ENCODE measurements at places on chromosomes 7 and 10.

DNA sequence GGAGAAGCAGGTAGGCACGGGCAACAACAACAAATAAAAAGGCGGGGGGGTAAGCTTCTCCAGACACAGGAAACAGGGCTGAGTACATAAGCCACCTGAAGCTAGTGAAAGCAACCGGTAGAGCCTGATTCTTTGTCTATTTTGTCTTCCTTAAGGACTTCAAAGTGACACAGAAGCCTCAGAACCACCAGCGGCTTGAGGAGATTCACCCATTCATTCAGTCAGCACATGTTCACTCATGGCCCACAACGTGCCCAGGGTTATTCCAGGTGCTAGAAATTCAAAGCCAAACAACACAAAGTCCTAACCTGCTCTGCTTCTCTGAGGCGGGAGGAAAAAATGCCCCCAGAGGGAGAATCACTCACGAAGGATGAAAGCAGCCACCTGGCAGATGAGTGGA, 69.3 kb upstream of the C7orf33 start:
- DNase-seq = no peak

DNA sequence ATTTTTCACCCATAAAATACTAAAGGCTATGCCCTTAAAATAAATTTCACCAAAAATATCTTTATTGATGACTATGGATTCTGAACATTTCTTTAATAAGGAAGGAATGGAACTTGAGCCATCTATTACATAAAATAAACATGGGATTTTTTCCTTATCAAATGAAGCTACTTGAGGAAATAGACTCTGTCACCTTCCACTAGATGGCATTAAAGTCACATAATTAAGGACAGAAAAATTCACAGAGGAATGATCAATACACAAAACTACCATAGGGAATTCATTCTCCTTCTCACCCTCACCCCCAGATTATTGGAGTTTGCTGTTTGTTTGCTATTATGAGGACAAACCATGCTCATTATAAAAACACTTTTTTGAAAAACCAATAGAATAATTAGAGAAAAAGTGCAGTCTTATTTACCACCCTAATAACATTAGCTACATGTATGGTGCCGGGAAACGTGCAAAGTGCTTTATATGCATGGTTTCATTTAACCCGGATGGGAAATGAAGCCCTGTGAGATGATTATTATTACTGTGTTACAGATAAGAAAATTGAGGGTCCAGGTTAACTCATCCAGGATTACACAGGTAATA, 21.1 kb upstream of the FOXI2 start:
- no peak for DNase-seq

- DNase-seq = no peak
Measured at GRCh38 chr10:71076473-71077142, 135.8 kb upstream of the UNC5B start.

GRCh38 chr10:80153460-80153859, 20.9 kb downstream of the PLAC9 start:
- DNase-seq = no peak

DNA sequence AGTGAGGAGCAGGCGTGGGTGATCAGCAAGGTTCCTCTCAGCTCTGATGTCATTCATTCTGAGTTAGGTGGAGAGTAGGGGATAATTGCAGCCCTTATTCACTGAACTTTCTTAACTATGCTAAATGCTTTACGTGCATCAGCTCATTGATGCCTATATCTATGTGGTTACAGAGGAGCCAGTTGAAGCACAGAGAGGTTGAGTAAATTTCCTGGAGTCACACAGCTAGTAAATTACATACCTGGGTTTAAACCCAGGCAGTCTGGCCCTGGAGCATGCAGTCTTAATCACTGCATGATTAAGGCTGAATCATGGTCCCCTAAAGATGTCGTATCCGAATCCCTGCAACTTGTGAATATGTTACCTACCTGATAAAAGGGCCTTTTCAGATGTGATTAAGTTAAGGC, 99.6 kb downstream of the GRK5 start:
- DNase-seq = peak; percentile 44

GRCh38 chr10:74011770-74012169, 13.9 kb downstream of the VCL start:
- peak; percentile 67 for DNase-seq
